Stimulated activated CD4-positive, alpha-beta T cell treated with anti-CD3 and anti-CD28 coated beads, TNF-alpha, amount 100 ng/mL, for 1 hour (primary cell): ENCODE measurements at places on chromosomes 13 and 19.
A peak's percentile ranks its signal among the peaks of the same experiment; 100 is the strongest.

DNA sequence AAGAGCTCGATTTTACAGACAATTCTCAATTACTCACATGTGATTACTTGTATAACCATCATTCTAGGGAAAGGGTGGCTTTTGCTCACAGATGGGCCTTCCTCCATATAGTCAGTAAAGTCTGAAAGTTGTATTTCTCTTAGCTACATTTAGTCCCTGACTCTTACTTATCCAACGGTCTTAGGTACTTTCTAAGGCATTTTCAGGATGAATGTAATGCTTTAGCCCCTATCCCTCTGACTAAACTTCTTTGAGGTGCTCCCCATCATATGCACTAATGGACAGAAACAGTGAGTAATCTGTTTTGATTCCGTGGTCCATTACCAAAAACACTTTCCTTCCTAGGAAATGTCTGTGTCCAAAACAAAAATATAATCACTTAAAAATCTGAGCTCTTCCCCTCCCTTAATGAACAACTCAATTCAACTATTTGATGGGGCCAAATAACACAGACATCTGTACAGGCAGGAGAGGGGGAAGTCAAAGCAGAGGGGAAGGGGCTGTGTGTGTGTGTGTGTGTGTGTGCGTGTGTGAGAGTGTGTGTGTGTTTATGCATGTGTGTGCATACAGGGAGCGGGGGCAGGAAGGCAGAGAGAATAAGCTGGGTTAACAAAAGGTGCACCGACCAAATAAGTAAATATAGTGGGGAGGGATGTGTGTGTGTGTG, 84.9 kb downstream of the USP12 start:
- DNase-seq: no peak

- DNase-seq: no peak
Observed at GRCh38 chr13:46374710-46375109, 12.3 kb downstream of the RUBCNL start.

DNA sequence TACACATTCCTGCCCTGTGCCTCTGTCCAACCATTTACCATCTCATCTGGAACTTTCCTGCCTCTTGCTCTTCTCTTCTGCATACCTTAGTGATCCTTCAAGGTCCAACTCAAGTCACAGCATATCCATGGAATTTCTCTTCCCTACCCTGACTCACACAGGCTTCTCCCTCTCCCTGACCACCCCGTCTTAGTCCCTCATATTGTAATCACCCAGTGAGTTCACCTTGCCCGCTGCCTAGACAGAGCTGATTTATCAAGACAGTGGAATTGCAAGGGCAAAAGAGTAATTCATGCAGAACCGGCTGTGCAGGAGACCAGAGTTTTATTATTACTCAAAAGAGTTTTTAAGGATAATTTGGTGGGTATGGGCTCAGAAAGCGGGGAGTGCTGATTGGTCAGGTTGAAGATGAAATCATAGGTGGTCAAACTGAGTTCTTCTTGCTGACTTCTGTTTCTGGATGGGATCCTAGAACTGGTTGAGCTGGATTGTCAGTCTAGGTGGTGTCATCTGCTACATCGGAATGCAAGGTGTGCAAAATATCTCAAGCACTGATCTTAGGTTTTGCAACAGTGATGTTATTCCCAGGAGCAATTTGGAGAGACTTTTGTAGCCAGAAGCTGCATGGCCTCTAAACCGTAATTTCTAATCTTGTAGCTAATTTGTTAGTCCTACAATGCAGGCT, 67.2 kb downstream of the HSPH1 start:
- DNase-seq: no peak

- no peak for DNase-seq
Observed at GRCh38 chr13:114046431-114046975, 72.6 kb upstream of the C13orf46 start.

- DNase-seq: no peak
Observed at GRCh38 chr19:13058951-13059660, 43.6 kb downstream of the LYL1 start.

DNA sequence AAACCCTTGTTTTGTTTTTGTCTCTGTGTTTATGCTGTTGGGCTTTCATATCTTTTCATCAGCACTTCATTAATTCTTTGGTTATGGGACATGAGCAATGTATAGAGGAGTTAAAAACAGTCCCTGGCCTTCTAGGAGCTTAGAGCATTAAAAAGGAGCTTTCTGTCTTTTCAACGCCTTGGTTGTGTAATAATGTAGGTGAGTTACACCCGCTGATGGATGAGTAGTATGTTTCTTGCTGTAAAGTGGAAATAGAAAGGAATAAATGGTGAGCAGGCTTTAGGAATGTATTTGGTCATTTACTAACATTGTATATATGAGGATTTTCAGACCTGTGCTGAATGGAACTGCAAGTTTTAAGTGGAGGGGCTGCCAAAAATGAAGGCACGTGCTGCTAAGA, 121.5 kb upstream of the RNF113B start:
- no peak for DNase-seq

- no peak for DNase-seq
Observed at GRCh38 chr13:61370520-61370919, 45.1 kb downstream of the PCDH20 start.

DNA sequence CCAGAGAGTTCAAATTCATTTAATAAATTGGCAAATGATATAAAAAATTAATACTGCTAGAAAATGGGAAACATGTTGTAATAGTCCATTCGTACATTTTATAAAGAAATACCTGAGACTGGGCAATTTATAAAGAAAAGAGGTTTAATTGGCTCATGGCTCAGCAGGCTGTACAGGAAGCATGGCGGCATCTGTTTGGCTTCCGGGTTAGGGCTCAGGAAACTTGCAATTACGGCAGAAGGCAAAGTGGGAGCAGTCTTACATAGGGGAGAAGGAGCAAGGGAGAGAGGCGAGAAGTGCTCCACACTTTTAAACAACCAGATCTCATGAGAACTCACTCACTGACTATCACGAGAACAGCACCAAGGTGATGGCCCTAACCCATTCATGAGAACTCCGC, 512.0 kb downstream of the DACH1 start:
- no peak for DNase-seq

DNA sequence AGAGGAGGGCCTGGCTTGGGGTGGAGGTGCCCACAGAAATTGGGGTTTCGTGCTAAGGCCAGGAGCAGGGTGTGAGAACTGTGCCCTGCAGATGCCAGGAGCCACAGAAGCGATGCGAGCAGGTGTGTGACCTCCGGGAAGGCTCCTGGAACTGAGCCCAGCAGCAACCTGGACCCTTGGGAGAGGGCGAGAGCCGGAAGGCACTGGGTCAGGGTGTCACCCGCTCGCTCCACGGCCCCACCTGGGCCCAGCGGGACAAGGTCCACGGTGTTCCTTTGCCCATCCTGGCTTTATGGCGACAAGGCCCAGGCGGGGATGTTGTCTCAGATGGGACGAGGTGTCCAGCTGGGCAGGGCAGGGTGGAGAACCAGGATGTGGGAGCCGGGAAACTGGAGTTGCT, 4.2 kb downstream of the MISP start:
- no peak for DNase-seq

- no peak for DNase-seq
Observed at GRCh38 chr13:53201454-53202225, 173.0 kb downstream of the OLFM4 start.

DNA sequence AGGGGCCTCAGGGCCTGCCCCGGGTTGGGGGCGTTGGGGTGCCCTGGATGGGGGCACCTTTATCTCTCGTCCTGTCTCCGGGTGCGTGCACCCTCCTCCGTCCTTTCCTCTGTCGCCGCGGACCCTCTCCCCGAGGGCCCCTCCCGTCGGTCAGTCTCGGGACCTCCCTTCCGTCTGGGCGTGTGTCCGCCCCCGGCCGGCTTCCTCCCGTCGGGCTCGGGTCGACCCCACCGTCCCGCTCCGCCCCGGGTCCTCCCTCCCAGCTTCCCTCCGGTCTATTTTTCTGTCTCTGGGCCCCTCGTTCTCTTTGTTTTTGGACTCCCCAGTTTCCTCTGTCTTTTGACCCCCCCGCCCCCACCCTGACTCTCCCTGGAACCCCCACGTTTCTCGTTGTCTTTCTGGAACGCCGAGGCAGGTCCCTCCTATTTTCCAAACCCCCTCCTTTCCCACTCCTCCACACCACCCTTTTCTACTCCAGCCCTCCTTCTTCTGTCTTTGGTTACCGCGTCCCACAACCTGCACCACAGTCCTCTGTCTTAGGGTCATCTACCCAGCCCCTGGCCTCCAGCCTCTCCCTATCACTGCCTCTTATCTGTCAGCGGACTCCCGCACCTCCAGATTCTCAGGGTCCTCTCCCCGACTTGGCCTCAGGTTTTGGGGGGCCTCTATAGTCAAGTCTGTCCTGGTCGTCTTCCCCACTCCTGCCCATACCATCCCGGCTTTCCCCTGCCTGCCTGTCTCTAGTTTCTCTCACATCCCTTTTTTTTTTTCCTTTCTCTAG, 757 bp downstream of the EGLN2 start:
- no peak for DNase-seq

GRCh38 chr13:33610438-33611120, 207.4 kb upstream of the RFC3 start:
- peak; percentile 2 for DNase-seq

DNA sequence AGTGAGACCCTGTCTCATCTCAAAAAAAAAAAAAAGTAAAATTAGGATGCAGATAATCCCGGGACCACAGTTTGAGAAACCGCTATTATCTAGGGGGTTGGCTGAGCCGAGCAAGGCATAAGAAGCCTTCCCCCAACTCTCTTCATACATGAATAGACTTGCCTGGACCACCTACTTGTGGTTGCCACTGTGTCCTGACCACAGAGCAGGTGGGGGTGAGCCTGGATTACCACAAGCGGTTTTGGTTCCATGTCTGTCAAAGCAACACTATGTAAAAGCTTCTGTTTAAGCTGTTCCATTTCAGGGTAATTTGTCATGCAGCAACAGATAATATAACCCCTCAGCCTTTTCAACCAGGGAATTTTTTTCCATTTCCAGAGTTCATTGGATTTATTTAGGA, 3.3 kb upstream of the NAPA start:
- no peak for DNase-seq

DNA sequence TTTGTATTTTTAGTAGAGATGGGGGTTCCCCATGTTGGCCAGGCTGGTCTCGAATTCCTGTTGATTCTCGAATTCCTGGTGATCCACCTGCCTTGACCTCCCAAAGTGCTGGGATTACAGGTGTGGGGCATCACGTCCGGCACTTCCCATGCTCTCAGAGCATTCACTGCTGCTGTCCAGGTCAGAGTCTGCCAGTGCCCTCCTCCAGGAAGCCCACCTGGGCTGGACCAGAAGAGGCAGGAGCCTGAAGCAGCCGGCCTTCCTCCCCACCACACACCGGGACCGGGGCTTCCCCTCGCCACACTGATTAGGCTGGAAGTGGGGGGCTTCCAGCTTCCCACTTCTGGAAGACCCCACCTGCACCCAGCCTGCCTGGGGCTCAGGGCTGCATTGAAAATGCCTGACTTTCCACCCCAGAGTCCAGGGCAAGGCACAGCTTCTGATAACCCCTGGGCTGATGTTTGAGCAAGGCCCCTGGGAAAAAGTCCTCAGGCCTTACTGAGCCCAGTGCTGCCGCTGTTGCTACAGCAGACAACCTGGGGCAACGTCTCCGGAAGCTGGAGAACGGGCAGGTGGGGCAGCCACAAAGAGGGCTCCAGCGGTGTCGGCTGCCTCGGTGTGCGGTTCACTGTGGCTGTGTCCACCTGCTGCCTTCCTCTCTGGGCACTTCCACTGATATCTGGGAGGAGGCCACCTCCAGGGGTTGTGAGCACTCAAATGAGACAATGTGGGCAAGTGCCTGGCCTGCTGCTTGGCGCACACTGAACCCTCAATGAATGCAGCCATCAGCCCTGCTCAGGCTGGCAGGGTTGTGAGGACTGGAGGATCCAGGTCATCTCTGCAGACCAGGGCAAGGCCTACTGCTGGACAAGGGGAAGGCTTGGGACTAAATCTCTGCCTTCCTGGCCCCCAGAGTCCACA, 22.6 kb downstream of the CEBPA start:
- no peak for DNase-seq

DNA sequence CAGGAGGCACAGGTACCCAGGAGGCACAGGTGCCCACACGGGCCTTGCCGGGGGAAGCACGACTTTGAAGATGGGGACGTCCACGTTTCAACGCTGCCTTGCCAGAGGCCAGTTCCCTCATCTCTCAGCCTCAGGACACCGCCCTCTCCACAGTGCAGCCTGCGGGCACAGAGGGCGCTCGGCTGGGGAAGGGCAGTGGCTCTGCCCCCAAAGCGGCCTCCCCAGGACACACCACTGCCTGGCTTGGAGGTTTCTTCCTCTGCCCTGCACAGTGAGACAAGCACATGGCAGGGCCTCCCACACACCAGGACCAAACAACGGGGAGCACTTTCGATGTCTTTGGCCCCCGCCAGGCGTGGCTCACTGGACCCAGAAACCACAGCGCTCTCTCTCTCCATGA, 73.0 kb downstream of the RASA3 start:
- no peak for DNase-seq

GRCh38 chr13:83618966-83619365, 263.3 kb downstream of the SLITRK1 start:
- DNase-seq: no peak

- no peak for DNase-seq
Observed at GRCh38 chr13:25827831-25828465, 223.9 kb downstream of the SHISA2 start.

DNA sequence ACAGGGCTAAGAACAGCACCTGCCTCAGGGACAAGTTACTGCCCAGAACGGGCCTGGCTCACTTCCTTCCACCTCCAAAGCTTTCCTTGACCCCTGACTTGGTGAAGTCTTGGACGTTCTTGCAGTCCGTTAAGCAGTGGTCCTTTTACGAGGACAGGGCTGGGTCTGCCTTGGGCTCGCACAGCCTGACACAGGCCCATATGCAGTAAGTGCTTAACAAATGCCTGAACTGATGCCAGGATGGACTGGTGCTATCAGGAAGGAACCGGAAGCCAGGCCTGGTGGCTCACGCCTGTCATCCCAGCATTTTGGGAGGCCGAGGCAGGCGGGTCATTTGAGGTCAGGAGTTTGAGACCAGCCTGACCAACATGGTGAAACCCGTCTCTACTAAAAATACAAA, 1.8 kb upstream of the PLK5 start:
- no peak for DNase-seq

DNA sequence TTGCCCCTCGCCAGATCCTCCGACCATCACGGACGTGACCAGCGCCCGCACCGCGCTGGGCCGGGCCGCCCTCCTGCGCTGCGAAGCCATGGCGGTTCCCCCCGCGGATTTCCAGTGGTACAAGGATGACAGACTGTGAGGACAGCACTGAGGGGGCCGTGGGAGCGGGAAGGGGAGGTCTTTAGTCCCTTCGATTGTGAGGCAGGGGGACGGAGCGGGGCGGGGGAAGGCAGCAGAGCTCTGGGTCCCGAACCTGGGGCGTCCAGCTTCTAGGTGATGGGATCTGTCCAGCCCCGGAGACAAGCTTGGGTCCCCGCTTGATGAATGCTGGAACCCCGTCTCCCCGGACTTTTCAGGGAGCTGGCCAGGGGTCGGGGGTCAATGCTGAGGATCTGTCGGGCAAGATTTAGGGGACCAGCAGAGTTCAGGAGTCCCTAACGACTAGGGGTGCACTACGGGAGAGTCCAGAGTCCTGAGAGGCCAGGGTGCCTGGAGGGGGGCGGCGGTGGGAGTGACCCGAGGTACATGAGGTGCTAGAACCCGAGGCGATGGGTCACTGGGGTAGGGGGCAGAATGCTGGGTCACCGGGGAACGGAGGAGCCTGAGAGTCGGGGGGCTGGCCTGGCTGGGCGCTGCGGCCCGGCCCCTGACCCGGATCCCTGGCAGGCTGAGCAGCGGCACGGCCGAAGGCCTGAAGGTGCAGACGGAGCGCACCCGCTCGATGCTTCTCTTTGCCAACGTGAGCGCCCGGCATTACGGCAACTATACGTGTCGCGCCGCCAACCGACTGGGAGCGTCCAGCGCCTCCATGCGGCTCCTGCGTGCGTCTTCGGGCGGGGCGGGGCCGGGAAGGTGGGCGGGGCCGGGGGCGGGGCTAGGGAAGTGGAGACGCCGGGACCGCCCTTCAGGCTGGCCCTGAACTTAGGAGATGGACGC, 14.6 kb downstream of the VSIG10L start:
- DNase-seq: no peak
